Posterior vena cava (tissue), 2 donors: ENCODE measurements at places on chromosomes 12 and 14. TPM values are rescaled to one million over a fixed set of nuclear protein-coding genes. Genes with fewer than 3 reads are reported as not detected.

Gene GPR132
- total RNA-seq, result 1.8 TPM

- DNase-seq, result no peak
Measured at GRCh38 chr12:104387190-104387589, 69.6 kb upstream of the CHST11 start.

DNA sequence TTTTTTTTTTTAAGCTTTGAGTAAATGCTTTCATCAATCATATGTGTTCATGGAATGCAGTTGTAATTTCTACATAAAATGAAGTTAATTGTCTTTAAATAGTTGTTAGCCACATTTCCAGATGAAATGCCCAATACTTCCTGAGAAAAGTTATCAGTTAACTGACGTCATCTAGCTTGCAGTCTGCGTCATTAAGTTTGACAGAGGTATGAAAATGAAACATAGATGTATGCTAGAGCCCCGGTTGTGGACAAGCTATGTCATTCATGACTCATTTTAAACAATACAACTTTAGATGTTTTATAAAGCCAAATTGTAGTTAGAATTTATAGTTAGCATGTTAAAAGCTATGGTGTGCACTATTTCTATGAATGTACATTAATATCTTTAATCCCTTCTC, 90.7 kb downstream of the PLEKHA5 start:
- no peak for DNase-seq

GRCh38 chr14:31128601-31129526, 78.7 kb downstream of the HECTD1 start:
- DNase-seq, result no peak

Gene NGB
- not detected for total RNA-seq
